ENCODE measurements at places on chromosomes 11 and 22.

DNA sequence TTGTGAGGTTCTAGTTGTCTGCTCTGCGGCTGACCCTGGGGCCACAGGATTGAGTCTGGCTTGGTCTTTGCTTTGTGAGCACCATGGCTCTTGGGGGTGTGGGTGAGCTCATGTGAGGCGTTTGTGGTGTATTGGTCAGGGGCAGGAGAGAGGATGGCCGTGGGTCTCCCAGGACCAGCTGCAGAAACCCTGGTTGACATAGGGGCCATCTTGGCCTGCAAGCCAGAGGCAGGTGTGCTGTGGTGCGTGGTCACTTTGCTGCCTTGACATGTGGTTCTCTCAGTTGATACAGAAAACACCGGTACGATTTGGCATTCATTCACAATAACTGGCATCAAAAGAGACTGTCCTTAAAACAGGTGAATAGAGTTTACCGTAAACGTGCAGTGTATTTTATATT is 11.3 kb downstream of the PHRF1 start:
- DNase-seq, result no peak

DNA sequence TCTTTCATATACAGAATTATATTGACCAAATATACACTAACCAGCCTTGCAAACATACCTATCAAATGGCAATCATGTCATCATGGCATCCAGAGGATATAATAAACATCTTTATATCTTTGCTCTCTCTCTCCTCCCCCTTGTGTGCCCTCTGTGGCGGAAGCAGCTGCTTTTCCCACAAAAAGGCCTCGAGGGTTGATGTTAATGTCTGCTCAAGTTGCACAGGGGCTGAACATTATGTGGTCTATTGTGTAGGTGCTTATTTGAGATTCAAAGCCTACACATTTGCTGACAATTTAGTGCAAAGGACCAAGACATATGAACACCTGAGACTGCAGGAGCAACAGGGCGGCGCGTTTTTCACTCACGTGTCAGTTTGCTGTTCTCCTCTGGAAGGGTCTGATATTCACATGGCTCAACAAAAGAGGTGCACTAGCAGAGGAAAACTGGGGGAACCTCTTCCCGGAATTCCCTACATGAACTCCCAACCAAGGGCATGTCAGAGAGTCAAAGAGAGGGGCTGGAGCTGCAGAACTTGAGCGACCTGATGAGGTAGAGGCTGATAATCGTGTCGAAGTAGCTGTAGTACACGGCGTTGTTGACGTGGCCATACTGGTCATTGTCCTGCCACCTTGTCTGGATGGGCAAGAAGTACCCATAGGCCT is 138.8 kb downstream of the RCN1 start:
- DNase-seq, result no peak

- DNase-seq, result no peak
These were observed 20.0 kb upstream of the NUCB2 start for GRCh38 chr11:17256512-17256911.

DNA sequence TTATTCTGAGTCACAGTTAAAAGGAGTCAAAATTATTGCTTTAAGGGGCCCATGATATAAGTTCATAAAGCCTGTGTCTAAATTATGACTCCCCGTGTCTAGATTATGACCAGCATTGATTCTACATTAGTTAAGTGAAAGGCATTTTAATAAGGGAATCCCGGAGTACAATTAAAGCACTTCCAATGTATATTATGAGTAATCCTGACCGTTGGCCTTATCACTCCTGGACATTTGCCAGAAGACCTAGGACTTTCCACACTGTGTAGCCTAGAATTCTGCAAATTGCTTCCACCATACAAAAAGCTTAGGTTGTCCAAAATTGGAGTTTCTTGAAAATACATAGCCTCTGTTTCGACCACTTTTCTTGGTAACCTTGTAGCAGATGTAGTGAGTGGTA is 1292.6 kb downstream of the LRRC4C start:
- DNase-seq, result no peak

DNA sequence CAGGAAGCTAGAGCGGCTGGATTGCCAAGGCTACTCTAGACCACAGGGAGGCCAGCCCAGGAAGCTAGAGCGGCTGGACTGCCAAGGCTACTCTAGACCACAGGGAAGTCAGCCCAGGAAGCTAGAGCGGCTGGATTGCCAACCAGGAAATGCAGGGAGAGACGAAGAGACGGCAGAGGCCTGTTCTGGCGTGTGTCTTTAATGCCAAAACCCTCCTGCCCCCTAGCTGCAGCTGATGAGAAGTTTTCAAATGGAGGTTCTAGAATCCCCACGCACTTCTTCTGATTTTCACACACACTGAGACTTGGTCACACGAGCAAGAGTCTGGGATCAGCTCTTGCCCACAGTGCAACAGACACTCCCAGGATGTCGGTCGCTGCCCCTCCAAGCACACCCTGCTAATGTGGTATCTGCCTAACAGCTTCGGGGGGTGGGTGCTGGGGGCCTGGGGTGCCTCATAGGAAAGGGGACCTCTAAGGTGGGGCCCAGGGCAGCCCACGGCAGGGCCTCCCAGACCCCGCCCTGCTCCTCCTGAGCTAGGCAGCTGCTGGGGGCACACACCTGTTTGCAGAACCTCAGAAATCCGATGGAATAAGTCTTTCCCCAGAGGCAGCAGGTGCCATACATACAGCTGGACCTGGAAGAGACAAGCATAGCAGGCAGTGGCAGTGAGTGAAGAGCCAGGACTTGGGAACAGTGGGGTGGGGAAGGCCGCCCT is 28.5 kb downstream of the MAFF start:
- no peak for DNase-seq

GRCh38 chr11:33177676-33178336 is 16.5 kb upstream of the CSTF3 start:
- DNase-seq, result no peak

Measured in esophagus squamous epithelium (tissue), 5 donors.